Stimulated activated CD8-positive, alpha-beta memory T cell treated with anti-CD3 and anti-CD28 coated beads, Interleukin-4, amount 100 ng/mL, for 1 hour (primary cell): ENCODE measurements at places on chromosomes 12 and 14.

- DNase-seq = no peak
Observed at GRCh38 chr12:25236190-25236589, 14.5 kb downstream of the KRAS start.

DNA sequence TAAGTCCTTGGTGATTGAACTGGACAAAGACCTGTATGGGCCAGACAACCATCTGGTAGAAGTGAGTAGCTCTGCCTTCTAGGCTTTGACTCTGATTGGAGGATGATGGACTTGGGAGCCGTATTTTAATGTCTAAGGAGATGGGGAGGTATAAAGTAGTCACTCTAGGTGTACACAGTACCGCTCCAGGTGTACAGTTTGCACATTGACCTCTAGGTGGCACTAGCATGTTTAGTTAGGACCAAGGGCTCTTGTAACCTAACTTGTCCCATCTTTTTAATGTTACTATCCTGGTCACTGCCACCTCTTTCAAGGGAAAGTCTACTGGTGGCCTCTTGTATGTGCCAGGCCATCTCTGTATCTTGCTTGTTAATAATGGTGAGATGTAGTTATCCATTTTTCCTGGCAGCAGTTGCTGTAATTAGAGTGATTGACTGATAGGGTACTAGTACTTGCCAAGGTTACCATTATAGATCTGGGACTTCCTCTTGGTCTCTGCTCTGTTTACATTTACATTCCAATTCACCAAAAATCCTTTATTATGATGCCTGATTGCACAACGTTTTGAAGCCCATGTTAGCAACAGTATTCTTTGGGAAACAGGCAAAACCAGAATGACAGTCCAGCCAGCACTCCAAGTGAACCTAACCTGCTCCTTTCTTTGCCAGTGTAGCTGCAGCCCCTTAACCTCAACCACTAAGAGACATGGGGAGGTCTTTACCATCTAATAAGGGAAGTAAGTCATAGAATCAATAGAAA is 3.6 kb downstream of the SMARCD1 start:
- DNase-seq = no peak

DNA sequence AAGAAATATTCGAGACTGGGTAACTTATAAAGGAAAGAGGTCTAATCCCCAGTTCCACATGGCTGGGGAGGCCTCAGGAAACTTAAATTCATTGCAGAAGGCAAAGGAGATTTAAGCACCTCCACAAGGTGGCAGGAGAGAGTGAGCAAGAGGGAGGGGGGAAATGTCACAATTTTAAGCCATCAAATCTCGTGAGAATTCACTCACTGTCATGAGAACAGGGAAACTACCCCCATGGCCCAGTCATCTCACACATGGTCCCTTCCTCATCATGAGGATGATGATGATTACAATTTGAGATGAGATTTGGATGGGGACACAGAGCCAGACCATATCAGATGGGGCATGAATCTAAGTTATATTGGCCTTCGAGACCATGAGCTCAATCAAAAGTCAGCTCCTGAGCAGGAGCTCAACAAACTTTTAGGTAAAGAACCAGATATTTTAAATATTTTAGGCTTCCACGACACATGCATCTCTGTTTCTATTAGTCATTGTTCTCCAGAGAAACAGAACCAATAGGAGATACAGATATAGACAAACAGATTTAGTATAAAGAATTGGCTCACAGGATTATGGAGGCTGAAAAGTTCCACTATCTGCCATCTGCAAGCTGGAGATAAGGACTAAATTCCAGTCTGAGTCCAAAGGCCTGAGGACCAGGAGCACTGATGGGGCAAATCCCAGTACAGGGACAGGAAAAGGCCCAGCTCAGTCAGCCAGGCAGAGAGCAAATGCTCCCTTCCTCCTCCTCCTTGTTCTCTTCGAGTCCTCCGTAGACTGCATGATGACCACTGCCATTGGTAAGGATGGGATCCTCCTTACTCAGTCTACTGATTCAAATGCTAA is 24.9 kb downstream of the DGLUCY start:
- DNase-seq = no peak

DNA sequence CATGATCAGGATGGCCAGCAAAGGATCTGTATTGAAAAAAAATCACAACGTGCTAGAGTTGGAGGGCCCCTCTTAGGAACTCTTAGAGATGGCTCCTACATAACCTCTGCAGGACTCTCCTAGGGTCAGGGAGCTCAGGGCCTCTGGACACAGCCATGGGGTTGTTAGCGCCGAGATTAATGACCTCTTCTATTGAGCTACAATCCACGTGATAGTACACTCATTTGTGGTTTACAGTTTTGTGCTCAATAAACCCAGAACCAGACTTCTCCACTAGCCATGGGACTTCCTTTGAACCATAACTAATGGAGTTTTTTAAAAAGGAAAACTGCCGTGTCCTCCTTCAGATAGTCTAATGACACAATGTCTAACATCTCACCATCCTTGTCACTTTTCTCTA is 29.6 kb upstream of the HDAC7 start:
- DNase-seq = no peak

DNA sequence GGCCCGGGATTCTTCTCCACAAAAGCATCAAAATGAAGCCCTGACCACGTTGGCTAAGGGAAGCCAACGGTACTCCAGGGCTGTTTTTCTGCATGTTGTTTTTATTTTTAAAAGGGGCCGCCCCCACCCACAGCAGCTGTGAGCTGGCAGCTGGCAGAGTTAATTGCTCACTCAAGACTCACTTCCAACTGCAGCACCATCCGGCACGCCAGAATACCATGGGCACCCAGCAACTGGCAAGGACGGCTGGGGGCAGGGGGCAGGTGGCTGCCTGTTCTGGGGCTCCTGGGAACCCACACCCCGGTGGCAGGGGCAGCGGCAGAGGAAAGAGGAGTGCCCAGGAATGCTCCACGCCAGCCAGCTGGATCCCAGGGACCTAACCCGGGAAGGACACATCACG is 44.3 kb downstream of the NCOR2 start:
- DNase-seq = no peak

- no peak for DNase-seq
Observed at GRCh38 chr14:58088961-58089360, 63.1 kb downstream of the ARMH4 start.

DNA sequence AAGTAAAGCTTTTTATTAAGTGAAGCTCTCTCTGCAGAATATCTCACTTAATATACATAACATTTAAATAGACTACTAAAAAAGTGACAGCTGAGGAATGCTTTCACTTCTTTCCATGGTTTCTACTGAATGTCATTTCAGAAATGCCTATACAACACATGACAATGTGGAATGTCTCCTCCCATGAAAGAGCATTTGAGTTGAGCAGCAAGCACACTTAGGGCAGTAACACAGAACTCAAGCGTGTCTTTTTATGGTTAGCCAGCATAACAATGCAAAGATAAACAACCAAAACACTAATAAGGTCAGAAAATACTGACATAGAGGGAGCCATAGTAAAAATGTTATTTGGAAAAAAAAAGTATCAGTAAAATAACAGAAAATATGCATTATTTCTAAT is 9.4 kb downstream of the PPP1R12A start:
- no peak for DNase-seq

GRCh38 chr14:98229656-98230366 is 1042.2 kb downstream of the BCL11B start:
- no peak for DNase-seq

GRCh38 chr14:100872259-100873095 is 31.0 kb downstream of the RTL1 start:
- DNase-seq = no peak
